ENCODE measurements at places on chromosomes 3 and 15.

DNA sequence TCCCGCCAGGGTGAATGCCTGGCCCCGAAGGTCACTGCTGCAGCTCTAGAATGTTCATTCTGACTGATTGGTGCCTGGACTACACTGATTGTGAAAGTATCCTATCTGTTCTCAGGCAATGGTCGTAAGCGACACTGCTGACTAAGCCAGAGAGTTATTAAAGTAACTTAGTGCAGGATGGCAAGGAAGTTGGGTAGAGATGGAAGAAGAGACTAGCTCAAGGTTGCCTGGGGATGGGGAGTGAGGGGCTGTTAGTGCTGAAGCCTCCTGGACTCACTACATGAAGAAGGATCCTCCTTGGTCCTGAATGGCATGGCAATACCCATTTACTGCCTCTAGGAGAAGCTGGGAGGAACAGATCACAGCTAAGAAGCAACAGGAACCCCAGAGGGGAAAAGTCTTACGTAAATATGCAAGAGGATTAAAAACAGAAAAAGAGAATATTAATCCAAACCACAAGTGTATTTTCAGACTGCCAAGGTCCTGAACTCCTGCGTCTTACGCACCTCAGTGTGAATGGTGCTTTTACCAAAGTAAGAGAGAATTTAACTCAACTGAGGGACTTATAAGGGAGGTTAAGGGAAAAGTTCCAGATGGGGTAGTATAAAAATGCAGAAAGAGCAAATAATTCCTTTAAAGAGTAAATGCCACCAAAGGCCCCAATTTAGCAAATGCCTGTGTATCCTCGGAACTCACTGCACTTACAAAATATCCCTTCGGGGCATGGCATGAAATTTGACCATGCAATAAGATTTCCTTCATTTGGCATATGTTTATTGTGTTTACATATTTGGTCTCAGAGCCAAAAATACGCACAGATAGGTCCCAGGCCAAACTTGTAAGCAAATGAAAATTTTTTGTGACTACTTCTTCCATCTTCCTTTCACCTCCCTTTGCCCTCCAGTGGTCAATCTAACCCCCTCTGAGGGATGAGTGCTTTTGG is 64.0 kb upstream of the DGKG start:
- peak; percentile 48 for DNase-seq

GRCh38 chr3:130517602-130518001 is 625 bp downstream of the COL6A6 start:
- DNase-seq: no peak

DNA sequence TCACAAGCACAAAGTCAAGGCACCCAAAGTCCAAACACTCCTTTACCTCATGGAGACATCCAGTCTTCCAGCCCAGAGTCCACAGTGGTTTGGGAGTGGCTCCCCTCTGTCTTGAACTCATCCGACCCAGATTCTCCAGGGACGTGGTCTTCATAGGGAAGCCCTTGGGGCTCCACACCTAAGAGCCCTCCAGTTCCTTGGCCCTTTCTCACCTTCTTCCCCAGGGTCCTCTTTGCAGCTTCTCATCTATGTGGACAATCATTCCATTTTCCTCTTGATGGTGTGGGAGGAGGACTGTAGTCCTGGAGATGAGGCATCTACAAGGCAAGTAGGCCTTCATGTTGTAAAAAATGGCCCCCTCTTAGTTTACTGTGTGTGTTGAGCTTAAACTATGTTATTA is 87.3 kb upstream of the RNF7 start:
- no peak for DNase-seq

- DNase-seq: peak; percentile 23
Measured at GRCh38 chr3:10392244-10392643, 71.3 kb upstream of the SEC13 start.

DNA sequence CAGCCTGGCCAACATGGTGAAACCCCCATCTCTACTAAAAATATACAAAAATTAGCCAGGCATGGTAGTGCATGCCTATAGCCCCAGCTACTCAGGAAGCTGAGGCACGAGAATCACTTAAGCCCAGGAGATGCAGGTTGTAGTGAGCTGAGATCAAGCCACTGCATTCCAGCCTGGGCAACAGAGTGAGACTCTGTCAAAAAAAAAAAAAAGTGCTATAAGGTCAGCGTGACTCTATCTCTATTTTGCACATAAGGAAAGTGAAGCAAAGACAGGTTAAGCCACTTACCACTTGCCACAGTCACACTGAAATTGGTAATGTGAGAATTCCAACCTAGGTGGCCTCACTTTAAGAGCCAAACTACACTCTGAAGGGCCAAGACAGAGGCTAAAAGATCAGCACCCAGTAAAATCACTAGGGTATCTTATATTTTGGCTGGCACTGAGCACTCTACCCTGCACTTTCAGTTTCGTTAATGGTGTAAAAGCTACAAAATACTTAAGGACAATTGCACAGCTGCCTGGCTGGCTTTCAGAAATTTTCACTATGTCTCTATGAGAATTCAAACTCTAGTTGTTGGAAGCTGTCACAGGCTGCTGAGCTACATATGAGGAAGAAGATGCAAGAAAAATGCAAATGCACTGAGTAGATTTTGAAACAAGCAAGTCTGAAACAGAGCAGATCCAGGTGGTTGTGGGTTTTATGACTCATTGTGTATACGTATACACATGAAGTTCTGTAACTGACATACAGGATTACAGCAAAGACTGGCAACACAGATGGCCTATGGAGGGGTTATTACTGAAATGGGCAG is 32.7 kb downstream of the TRANK1 start:
- peak; percentile 89 for DNase-seq

DNA sequence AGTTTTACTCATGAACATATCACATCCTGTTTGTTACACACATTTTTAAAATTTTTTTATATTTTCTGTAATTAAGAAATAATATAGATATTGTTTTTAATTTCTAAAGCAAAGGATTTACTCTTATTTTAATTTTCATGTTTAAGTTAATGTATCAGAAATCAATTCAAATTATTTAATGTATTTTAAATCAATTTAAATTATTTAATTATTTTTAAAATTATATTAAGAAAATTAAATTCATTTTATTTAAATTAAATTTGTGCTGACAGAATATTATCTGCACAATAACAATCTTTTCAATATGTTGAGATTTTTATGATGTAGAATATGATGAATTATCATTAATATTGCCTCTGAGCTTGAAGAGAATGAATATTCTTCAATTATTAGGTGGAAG is 681.2 kb upstream of the ALCAM start:
- DNase-seq: no peak

- no peak for DNase-seq
Measured at GRCh38 chr15:67064607-67065530, 533 bp upstream of the SMAD3 start.

DNA sequence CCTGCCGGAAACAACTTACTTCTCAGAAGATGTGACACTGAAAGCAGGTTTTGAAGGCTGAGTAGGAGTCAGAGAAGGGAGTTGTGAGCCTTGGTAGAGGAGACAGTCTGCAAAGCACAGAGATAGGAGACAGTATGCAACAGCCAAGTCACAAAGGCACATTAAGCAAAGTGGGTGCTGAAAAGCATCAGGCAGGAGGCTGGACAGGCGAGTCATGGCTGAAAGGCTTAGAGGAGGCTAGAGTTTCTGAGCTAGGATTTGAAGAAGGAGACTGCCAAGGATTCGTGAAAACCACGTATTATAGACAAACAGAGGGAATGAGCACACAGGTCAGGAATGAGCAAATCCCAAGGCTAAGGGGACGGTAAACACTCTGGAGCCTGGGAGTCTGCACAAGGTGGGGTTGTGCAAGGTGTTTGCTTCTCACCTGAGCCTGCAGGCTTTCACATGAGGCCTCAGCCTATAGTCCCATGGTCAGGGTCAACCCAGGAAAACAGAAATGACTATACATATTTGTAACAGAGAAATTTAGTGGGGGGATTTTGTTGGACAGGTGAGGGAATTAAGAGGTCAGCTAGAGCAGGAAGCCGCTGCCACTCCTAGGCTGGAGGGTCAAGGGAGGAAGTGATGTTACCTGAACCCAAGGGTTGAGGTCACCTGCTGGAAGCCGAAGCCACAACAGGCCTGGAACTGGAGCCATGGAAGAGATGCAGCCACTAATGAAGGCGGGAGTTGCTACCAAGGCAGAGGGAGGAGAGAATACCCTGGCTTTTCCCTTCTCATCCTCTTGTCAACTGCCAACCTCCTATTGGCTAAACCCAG is 23.1 kb upstream of the TRIM71 start:
- no peak for DNase-seq

- peak; percentile 35 for DNase-seq
Measured at GRCh38 chr15:75456710-75457109, 5.2 kb upstream of the SIN3A start.

GRCh38 chr3:14474363-14475081 is 65.6 kb downstream of the GRIP2 start:
- DNase-seq: no peak

- no peak for DNase-seq
Measured at GRCh38 chr15:90789462-90789861, 72.3 kb downstream of the BLM start.

GRCh38 chr3:5479229-5479799 is 291.8 kb downstream of the EDEM1 start:
- peak; percentile 46 for DNase-seq

- no peak for DNase-seq
Measured at GRCh38 chr3:62073038-62073437, 300.3 kb downstream of the FEZF2 start.

- DNase-seq: no peak
Measured at GRCh38 chr3:42288385-42288784, 22.4 kb upstream of the CCK start.

GRCh38 chr3:34381243-34381642 is 582.8 kb downstream of the PDCD6IP start:
- DNase-seq: no peak

DNA sequence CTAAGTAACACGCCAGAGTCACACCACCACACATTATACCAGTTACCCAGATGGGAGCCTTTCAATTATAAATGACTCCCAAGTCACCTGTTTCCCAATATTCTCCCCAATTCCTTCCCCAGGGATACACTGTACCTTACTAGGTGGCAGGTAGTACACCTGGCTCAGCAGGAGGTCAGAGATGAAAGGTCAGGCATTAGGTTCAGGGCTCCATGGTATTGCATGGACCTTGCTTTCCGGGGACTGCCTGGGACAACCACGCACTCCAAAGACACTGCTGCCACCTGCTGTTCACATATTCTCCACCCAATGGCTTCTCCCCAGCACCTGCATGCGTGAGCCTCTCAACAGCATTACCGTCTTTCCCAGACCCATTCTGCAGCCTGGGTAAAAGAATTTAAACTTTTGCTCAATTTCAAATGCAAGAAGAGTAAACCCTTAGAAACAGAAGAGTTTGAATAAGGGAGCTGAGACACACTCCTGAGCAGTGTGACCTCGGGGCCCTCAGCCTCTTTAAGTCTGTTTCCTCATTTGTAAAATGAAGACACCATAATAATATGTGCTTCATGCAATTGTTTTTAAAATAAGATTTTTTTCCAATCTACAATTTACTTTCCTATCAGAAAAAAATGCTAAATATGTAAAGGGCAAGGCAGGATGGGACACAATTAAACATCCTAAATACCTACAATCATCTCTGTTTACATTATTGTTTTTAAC is 28.0 kb upstream of the LACTB start:
- DNase-seq: peak; percentile 91

DNA sequence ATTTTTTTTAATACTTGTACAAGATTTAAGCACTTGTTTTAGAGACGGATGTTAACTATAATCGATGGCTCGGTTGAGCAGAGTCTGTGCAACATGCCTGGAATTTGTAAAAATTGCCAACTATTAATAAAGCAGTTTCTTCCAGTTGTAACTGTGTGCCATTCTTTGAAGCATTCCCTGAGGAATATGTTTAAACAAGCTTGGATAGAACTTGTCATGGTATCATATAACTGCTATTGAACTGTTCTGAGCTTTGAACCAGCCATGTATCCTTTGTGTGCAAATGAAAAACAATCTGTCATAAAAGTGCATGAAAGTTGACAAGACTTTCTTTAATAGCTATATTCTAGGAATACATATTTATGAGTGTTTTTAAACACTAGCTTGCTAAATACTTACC is 45.8 kb upstream of the UBE2E2 start:
- no peak for DNase-seq

DNA sequence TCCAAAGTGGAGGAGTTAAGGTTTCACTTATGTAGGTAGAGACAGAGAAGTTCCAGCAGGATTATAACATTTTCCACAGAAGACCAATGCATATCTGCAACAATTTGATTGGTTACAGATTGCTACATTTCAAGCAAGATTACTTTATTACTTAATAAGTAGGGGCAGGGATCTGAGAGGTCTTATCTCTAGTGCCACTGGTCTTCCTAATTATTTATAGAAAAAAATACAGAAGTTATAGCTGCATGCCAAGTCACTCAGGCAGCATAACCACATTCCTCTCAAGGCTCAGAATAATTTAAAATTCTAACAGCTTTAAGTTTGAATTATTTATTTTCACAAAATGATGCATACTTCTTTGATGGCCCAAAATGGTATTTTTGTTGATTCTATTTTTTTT is 30.5 kb downstream of the RAD54L2 start:
- peak; percentile 84 for DNase-seq

- DNase-seq: peak; percentile 66
Measured at GRCh38 chr3:72665701-72666446, 182.4 kb downstream of the SHQ1 start.

DNA sequence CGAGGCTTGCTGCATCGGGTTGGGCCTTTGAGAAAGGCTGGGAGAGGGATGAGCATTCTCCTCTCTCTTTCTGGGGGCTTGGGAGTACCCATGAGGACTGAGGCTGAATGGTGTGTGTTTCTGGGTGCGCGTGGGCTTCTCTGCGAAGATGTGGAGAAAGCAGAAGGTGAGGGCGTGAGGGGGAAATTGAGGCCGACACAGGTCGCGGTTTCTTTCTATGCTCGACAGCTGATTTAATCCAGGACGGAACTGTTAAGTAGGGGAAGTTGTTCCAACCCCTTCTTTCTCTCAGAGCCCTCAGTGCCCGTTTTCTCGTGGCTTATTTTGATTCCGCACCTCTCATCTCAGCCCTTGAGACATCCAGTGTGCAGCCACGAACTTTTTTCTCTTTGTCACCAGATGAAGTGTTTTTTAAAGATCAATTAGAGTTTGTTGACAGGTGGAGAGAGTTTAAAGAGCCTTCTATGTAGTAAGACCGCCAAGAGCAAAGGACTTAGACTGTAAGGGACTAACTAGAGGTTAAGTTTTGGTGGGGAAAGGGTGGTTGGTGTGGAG is 711 bp downstream of the STARD9 start:
- no peak for DNase-seq
